ENCODE measurements at places on chromosomes 2 and 18.
A peak's percentile ranks its signal among the peaks of the same experiment; 100 is the strongest.

- DNase-seq, result no peak
Measured at GRCh38 chr18:75164479-75164878, 44.5 kb downstream of the PTGR3 start.

DNA sequence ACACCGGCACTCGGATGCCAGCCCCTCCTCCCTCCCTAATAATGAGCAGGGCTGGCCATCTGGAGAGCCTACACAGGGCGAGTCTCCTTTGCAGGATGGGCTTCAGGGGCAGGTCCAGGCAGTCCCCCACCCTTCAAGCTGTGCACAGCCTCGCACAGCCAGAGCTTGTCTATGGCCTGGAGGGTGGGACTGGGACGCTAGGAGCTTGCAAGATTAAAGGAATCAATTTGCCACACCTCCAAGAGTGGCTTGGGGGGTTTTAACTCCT is 43.9 kb upstream of the OTOF start:
- DNase-seq, result no peak

- no peak for DNase-seq
Measured at GRCh38 chr2:46001741-46002506, 295.3 kb upstream of the EPAS1 start.

GRCh38 chr18:57094175-57094574 is 52.7 kb upstream of the BOD1L2 start:
- DNase-seq, result no peak

GRCh38 chr2:109331896-109332848 is 203.2 kb downstream of the SH3RF3 start:
- no peak for DNase-seq

DNA sequence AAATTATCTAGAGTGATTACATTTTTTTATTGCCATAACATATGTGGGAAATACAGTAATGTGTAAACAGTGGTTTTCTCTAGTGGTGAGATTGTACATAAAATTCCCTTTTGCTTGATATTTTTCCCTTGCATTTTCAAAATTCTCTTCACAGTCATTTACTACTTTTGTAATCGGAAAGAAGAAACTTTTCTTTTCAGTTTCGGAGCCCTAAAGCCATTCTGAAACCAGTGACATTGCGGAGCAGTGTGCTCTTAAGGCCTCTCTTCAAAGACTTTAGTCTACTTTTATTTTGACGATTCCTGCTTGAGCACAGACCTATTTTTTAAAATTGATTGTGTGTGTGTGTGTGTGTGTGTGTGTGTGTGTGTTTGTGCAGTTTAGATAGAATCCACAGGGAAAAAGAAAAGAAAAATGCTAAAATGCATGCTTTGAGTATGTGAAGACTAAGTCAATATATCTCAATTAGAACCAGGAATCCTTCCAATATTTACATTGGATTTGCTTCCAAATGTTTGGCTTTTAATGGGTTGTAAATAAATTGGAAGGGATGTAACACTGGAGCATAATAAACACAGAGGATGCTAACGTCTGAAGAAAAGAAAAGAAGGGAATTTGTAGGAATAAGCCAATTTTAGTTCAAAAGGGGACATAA is 357.4 kb downstream of the RND3 start:
- DNase-seq, result no peak

- DNase-seq, result no peak
Measured at GRCh38 chr2:20421336-20421987, 25.4 kb upstream of the RHOB start.

DNA sequence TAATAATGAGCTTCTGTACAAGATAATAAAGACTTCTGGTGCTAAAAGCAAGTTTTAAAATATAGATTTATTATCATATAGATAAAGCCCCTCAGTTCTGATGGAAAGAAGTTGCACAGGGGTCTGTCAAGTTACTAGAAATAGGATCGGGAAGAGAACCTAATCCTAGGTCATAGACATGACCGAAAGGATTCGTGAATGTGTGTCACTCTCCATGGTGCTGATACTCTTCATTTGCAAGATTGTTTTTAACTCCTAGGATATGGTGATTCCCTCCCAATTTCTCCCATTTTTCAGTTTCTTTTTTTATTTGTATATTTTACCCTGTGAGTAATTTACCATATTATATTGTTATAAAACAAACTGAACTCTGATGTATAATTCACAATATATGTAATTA is 58.9 kb upstream of the CTNNA2 start:
- no peak for DNase-seq

- no peak for DNase-seq
Measured at GRCh38 chr2:4588606-4589005, 885.2 kb downstream of the DCDC2C start.

- DNase-seq, result no peak
Measured at GRCh38 chr18:22391407-22392345, 26.0 kb downstream of the CTAGE1 start.

DNA sequence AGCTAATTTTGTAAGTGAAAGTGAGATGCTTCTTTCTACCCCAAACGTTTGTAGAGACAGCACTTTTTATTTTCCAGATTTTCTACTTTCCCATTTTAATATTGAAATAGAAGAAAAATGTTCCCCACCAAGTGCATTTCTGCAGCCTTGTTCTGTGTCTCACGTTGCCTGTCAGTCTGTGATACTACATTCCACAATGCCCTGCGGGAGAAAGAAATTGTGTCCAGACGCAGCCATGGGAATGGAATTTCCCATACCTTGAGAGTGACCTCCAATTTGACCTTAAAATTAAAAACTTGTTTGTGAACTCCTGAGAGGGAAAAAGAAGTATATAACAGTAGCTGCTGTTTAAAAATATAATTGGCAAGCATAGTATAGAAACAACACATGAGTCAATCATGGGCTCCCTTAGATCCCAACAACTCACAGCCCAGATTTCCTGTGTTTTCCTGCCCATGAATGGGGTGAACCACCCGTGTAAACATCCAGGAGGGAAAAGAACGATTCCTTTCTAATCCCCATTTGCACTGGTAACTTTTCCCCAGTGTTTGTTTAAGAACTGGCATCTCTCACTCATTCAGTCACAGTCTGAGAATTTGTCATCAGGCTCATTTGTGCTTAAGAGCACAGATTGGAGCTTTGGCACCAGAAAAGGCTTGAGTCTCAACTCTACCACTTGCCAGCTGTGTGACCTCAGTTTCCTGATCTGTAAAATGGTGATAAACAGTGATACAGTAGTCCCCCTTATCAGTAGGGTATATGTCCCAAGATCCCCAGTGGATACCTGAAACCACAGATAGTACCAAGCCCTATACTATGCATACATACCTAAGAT is 166.1 kb upstream of the ZNF521 start:
- DNase-seq, result no peak

DNA sequence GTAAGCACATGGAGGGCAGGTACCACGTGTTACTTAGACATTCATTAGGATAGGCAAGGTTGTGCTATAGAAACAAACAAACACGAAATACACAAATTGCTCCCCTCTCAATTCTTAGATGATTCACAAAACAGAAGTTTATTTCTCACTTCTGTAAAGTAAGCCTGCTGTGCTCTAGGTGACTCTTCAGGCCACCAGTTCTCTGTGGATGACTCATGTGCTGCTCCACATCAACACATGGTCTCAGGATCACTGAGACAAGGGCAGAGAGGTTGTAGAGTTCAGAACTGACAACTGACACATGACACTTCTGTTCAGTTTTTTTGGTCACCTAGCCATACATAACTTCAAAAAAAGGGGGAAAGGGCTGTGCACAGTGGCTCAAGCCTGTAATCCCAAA is 70.6 kb downstream of the DAW1 start:
- no peak for DNase-seq

DNA sequence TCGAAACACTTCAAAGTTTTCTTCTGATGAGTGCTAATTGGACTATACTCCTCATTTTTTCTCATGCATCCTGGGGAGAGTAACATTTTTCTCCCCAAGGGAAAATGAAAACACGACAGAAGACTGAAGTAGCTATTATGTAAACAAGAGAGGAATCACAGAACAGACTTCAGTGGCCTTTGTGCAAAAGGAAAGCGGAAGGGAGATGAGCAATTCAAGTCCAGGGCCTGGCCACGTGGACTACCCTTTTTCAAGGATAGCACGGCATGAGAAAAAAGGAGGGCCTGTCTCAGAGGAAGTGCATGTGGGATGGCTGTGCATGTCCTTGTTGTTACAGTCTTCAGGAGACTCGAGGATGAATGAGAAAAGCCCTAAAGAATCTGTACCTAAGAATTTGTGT is 43.8 kb upstream of the KCNE4 start:
- DNase-seq, result no peak

- DNase-seq, result no peak
Measured at GRCh38 chr2:129888896-129889295, 90.6 kb upstream of the RAB6C start.

- no peak for DNase-seq
Measured at GRCh38 chr2:77513191-77513590, 9.0 kb downstream of the LRRTM4 start.

DNA sequence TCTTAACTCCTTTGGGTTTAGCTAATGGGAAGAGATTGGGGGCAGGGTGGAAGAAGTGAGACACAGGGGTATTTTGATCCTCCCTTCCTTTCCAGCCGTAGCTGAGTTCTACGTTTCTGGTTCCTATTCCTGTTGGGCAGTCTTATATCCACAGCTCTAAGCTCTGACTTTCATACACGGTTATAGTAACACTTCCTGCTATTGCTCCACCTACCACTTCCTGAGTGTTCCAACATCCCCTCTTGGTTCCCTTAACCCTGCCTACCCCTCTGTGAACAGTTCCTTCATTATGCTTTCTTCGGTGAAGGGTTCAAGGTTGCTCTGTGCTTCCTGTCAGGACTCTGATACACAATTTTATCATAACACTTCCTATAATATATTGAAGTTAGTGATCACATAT is 205.1 kb downstream of the DNAH7 start:
- no peak for DNase-seq

DNA sequence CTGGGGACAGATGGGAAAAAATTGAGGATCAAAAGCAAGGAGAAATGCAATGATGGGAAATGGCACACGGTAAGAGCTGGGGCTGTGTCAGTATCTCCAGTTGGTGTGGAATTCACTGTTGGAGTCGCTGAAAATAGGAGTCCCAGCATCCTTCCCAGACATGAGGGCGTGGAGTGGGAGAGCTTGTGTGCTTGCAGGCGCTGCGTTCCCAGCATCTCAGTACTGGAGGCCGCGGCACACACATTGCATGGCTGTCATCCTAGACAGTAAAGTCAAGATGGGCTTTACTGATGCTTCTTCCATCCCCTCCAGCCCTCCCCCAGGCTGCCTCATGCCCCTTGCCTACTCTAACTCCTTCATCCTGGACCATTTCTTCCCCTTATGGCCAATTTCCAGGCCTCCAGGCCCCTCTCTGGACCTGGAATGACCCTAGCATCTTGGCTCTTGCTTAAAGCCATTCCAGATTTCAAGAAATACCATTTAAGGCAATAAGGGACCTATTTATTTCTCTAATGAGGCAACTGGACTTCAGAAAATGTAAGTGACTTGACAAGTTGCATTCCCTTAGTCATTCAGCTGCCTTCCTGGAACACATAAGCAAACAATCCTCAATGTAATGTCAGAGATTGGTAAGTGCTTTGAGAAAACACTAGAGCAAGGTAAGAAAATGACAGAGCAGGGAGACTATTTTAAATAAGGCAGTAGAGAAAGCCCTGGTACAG is 70.5 kb upstream of the TTC39C start:
- DNase-seq, result no peak

GRCh38 chr2:175156534-175156933 is 11.5 kb downstream of the ATF2 start:
- no peak for DNase-seq

DNA sequence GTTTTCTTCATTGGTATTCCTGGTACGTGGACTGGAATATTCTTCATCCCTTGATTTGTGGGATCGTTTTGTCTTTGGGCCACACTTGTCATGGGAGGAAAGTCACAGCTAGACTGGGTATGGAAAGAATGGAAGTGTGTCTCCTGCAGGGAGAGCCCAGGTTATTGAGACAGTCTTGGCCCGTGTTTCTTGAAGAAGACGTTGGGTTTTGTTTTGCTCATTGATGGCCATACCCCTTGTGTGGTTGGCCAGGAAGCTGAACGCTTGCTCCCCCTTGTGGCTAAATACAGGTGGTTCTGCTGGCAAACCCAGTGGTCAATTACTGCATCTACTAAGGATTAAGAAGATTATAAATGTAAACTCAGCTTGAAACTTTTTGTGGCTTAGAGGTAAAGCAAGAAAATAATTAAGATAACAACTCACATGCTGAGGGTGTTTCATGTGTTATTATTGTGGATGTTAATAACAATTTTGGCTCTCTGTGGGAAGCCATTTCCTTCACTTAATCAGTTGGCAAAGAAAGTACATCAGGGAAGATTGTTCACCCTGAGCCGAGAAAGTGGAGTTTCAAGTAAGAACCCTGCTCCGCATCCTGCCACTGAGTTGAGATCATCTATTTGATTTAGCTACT is 91.8 kb downstream of the NEDD4L start:
- peak; percentile 47 for DNase-seq

- DNase-seq, result no peak
Measured at GRCh38 chr2:231663458-231664212, 44.7 kb upstream of the PTMA start.

GRCh38 chr18:74110976-74111375 is 36.7 kb downstream of the FBXO15 start:
- no peak for DNase-seq

- DNase-seq, result no peak
Measured at GRCh38 chr18:22739061-22739642, 194.0 kb upstream of the RBBP8 start.

All from NCI-H1436 (cell line).